ENCODE measurements at places on chromosomes 4 and X.

- no peak for DNase-seq
Measured at GRCh38 chr4:77593993-77594392, 11.6 kb upstream of the CXCL13 start.

DNA sequence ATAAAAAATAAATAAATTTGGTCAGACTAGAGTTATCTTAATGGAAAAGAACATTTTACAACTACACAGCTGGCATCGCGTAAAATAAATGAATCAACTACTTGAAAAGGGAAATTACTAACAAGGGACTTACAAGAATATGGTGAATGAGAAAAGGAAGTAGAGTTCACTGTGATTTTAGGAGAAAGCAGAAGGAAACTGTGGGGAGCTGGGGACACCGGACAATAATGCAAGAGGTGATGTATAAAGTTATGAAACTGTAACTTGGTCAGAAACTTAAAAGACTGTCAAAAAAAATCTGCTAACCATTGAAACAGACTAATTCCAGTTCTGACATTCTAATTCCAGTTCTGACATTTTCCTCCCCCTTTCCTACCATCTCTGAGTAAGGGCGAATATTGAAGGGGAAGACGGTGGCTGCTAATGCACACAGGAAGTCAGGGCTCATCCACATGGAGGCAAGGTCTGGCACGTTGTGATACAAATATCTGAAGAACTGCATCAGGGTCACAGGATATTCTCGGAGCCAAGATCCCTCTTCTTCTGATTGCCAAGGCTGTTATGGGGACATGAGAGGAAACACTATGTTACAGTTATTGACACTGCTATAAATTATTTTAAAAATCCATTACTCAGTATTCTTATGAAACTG is 170.5 kb downstream of the CDS1 start:
- DNase-seq, result no peak

GRCh38 chrX:48996969-48997368 is 5.1 kb downstream of the GRIPAP1 start:
- no peak for DNase-seq

DNA sequence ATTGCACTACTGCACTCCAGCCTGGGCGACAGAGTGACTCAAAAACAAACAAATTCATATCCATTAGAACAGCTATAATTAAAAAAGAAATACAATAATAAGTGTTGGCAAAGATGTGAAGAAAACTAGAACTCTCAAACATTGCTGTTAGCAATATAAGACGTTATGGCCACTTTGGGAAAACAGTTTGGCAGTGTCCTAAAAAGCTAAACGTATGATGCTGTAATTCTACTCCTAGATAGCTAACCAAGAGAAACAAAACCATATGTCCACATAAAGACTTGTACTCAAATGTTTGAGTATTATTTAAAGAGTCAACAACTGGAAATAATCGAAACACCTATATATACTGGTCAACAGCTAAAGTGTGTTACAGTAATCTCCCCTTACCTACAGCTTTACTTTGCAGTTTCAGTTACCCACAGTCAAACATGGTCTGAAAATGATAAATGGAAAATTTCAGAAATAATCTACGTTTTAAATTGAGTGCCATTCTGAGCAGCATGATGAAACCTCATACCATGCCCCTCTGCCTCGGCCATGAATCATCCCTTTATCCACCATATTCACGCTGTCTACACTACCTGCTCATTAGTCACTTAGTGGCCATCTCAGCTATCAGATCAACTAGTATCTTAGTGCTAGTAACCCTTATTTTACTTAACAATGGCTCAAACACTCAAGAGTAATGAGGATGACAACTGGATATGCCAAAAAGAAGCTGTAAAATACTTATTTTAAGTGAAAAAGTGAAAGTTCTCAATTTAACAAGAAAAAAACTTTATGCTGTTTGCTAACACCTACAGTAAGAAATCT is 4.9 kb downstream of the ELF2 start:
- DNase-seq, result no peak

GRCh38 chr4:147787204-147787603 is 55.3 kb downstream of the ARHGAP10 start:
- DNase-seq, result no peak

All from stimulated activated CD4-positive, alpha-beta T cell treated with anti-CD3 and anti-CD28 coated beads, Interleukin-15, amount 100 ng/mL, for 1 hour (primary cell).